ENCODE measurements at places on chromosomes 5 and 9.

DNA sequence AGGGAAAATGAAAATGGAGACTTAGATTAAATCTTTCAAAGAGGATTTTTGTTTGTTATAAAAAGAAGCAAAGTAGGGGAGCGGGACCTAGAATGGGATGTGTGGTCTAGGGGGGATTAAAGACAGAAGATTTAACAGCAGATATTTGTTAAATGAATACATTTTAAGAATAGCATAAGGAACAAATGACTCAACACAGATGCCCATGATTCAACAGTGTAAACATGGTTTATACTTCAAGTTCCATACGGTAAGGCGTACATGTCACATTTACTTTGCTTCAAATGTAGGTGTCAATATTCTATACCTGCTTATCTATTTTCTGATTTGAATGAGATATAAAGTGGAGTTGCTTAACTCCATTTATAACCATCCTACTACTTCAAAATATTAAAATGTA, 1.5 kb downstream of the TICAM2 start:
- no peak for DNase-seq

DNA sequence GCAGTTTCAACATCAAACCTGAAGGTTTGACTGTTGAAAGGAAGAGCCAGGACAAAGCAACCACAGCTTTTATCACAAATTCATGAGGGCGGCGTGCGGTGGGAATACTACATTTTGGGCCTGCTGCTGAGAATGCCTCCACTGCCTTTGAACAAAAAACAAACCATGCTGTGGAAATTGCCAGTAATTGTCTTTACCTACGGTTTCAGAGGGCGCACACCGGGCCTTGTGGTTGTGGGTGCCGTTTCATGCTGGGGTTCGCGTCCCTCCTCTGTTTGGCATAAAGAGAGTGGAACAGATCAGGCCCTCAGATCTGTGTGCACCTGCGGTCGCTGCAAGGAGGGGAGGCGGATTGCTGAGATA, 27.6 kb upstream of the TCF7 start:
- no peak for DNase-seq

DNA sequence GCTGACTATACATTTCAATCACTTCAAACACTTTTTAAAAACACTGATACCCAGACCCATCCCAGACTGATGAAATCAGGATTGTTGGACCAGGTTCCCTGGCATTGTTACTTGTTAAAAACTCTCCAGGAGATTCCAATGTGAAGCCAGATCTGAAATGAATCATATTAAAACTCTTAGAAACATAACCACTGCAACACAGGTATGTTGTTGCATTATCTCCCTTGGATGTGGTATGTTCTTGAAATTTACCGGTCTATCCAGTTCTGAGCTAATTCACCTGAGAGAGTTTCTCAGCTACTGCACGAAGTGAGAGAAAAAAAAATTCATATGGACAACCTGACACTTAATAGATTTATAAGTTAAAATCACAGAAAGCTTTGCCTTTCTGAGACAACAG, 21.8 kb downstream of the MEF2C start:
- DNase-seq = no peak

- DNase-seq = no peak
Measured at GRCh38 chr5:124740071-124740470, 6.4 kb downstream of the ZNF608 start.

- no peak for DNase-seq
Measured at GRCh38 chr9:79573412-79573923, 1.7 kb downstream of the TLE4 start.

DNA sequence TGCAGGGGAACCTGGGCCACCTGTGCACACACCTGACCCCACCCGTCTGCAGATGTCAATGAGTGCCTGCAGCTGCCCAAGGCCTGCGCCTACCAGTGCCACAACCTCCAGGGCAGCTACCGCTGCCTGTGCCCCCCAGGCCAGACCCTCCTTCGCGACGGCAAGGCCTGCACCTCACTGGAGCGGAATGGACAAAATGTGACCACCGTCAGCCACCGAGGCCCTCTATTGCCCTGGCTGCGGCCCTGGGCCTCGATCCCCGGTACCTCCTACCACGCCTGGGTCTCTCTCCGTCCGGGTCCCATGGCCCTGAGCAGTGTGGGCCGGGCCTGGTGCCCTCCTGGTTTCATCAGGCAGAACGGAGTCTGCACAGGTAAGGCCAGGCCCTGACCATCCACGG, 14.5 kb upstream of the ASS1 start:
- no peak for DNase-seq

- no peak for DNase-seq
Measured at GRCh38 chr9:115442054-115442453, 324.1 kb upstream of the TNC start.

DNA sequence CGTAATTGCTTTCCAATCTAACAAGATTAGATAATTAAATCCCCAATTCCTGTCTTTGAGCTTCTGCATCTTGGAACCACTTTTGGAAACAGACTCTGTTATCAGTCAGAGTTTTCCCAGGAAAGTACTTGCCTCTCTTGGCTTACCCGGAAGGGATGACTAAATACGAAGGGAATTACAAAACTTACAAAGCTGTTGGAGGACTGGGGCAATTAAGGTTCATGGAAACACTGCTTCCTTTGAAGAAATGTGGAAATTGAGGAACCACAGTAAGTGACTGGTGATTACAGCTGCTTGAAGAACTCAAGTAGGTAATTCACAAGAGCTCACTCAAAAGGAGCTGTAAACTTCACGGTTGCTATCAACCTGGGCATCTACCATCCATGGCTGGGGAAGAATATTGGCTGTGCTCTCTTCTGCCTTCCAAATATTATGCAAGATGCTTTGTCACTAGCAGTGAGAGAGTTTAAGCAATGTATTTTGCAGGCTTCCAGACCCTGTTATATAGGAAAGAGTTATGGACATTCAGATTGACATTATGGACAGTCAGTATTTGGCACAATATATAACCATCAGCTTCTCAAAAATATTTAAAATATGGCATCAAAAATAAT, 104.6 kb upstream of the MAN2A1 start:
- DNase-seq = no peak

DNA sequence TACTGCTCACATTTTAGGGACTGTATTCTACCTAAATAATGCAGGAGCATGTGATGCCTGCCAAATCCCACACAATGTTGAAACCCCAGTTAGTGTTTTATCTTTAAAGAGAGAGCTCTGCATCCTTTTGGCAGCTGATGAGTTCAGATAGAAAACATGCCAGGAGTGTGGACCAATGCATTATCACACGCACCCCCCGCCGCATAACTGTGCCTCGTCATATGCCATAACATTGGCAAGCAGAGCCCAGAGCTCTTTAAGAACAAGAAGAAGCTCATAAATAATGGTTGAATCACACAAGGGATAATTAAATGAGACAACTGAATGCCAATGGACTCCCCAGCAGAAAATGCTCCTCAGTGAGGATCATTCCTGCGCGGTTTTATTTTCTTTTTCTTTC, 52.8 kb upstream of the RORB start:
- DNase-seq = no peak

DNA sequence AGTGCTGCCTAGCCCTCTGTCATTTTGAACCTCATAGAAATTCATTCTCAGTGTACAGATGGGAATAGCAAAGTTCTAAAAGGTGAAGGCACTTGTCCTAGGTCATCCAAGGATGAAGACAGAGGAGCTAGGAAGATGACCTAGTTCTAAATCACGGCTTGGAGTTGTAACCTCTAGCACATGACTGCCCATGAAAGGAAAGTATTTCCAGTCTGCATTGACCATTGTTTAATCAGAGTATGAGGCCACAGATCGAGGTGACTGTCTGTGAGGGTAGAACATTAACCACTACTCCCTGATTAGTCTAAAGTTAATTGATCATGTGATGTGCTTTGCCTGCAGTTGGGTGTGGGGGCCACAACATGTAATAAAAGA, 674 bp upstream of the TNFSF15 start:
- DNase-seq = no peak

GRCh38 chr9:134793288-134794188, 87.1 kb upstream of the FCN2 start:
- no peak for DNase-seq

DNA sequence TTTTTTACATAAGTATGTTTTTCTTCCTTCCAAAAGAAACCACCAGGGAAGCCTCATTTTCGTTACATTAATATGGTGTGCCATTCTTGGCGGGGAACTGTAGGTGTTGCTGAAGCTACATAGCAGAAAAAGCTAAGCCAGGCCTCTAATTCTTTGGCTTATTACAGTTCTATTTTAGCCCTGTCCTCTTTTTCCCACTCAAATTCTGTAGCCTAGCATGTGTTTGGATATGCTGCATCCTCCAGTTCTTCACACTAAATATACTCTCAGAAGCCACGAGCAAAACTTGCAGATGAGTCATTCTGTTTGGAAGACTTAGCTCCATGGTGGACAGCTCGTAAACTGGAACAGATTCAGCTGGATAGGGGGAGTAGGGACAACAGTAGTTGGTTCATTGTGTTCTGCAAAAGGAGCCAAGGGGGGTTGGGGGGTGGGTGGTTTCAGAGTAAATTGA, 369.4 kb downstream of the TMEM161B start:
- DNase-seq = no peak

DNA sequence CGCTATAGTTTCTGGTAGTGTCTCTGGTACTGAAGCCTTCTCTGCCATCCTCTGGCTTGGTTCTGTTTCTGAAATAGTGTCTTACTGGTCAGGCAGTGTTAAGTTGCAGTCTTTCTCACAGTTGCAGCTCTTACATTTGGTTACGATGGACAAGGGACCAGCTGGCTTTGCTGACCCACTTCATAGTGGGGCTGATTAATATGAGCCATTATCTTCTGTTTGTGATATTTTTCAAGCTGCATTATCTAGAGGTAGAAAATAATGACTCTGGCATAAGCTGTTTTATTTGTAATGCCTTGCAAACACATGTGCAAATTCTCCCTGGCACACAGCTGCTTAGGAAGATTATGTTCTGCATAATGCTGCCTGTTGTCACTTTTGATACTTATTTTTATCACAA, 199.1 kb downstream of the KDM4C start:
- no peak for DNase-seq

DNA sequence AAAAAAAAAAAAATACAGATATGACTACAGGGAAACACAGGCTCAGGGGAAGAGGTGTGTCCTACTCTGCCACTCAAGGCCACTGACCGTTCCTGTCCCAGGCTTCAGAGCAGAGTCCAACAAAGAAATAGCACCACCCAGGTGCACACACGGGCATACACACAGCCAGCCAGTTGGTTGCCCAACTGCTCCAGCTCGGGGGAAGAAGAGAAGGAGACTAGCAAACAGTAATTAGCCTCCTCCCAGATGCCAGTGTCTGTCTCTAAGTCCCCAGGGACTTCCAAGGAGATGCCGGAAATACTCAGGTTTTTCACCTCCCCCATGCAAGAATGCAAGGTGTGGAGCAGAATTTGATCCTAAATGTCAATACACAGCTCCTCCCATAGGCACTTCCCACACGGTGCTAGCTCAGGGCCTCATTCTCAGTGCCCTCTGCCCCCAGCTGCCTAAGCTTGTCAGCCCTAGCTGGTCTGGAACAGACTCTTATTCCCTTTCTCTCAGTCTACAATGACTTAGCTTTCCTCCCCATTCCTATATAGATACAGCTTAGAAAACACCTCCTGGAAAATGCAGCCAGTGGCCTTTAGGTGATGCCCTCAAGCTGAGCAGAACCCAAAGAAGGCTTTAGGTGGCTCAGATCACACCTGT, 1.7 kb downstream of the MYORG start:
- no peak for DNase-seq

DNA sequence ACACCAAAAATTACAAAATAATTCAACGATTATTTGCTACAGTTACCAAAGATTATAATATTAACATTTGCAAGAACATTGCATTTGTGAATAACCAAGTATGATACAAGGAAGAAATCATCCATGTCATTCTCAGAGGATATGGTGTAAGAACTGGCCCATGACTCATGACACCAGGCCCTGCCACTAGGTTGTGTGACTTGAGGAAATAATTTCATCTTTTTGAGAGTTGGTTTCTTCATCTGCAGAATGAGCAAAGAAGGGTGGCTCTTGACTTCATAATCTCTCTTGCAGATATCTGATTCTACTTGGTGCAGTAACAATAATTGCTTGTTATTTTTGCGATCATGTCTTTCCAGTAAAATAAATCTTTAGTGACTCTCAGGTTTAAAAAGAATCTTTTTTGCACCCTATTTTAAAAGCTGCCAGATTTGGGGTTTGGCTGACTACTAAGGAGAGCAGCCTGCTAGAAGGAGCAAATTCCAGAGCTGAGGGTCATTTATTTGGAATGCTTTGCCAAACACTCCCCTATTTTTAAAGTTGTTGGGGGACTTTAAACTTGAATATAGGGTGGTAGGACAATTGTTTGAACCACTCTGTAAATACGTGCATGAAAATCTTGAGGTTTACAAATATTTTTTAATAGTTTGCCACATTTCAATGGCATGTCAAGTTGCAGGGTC, 23.5 kb downstream of the ITGA1 start:
- peak; percentile 46 for DNase-seq

GRCh38 chr9:38047301-38048251, 21.5 kb downstream of the SHB start:
- peak; percentile 81 for DNase-seq

GRCh38 chr9:133184971-133185370, 21.3 kb upstream of the GBGT1 start:
- DNase-seq = peak; percentile 37

- DNase-seq = no peak
Measured at GRCh38 chr9:696332-697323, 144.9 kb upstream of the DMRT1 start.

GRCh38 chr5:54180630-54181031, 129.7 kb downstream of the ARL15 start:
- DNase-seq = peak; percentile 25

GRCh38 chr9:74975538-74975937, 22.8 kb upstream of the C9orf40 start:
- no peak for DNase-seq

GRCh38 chr9:127283917-127284497, 19.4 kb downstream of the GARNL3 start:
- peak; percentile 24 for DNase-seq

- no peak for DNase-seq
Measured at GRCh38 chr5:133450286-133450685, 162.1 kb downstream of the FSTL4 start.

- no peak for DNase-seq
Measured at GRCh38 chr9:35103660-35104191, 795 bp upstream of the STOML2 start.

DNA sequence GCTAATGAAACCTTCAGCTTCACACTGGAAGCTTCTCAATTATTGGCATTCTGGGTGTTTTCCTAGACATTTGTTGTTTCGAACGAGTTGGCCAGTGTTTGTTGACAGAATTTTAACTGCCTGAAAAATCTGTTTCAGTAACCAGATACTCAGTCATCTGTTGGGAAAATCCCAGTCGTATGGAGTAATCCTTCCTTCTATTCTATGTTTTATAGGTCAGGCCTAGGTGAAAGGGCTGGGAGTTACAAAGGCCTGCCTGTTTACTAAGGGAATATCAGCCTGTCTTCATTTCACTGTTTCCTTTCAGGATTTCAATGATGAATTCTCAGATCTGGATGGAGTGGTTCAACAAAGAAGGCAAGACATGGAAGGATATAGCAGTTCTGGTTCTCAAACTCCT, 59.9 kb downstream of the GRAMD2B start:
- DNase-seq = no peak

GRCh38 chr5:173940269-173940668, 48.7 kb upstream of the C5orf47 start:
- no peak for DNase-seq

All from AG09309 (cell line).